ENCODE measurements at places on chromosomes 2 and 18. TPM values are rescaled to one million over a fixed set of nuclear protein-coding genes. Genes with fewer than 3 reads are reported as not detected.

Gene PREB
- 96.2 TPM for total RNA-seq

Gene TMEM17
- total RNA-seq = 0.56 TPM

Gene FHOD3
- not detected for total RNA-seq

Gene ADGRF3
- total RNA-seq = 0.28 TPM

Gene FAM117B
- 9.9 TPM for total RNA-seq

Data from HT-29 (cell line).